Sciatic nerve (tissue), 2 donors: ENCODE measurements at places on chromosomes 16 and 17.

GRCh38 chr16:79069121-79069520, 531.4 kb downstream of the MAF start:
- DNase-seq, result no peak

DNA sequence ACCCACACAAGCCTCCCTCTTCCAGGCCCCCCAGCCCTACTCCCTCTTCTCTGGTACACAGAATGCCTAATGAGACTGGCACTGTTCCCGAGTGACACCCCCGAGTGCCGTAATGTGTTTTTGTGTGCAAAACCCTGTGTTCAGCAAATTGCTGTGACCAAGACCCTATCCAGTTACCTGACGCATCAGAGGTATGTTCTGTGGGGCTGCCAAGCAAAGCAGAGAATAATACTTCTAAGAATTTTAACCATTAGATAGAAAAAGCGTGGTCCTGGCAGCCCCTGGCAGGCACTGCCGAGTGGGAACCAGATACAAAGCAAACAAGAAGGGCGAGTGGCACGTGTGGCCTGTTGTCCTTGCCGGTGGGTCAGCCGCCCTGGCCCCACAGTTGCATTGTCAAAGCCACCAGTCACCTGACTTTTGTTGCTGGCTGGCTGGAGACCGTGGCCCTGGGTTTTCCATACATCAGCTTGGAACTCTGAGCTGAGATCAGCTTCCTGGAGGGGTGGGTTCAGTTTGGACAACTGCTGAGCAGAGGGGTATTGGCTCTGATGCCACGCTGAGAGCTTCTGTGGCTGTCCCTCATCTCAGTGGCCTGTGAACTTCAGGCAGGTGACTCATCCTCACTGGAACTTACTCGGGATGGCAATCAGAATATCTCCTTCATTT, 69.1 kb upstream of the BRD7 start:
- no peak for DNase-seq

DNA sequence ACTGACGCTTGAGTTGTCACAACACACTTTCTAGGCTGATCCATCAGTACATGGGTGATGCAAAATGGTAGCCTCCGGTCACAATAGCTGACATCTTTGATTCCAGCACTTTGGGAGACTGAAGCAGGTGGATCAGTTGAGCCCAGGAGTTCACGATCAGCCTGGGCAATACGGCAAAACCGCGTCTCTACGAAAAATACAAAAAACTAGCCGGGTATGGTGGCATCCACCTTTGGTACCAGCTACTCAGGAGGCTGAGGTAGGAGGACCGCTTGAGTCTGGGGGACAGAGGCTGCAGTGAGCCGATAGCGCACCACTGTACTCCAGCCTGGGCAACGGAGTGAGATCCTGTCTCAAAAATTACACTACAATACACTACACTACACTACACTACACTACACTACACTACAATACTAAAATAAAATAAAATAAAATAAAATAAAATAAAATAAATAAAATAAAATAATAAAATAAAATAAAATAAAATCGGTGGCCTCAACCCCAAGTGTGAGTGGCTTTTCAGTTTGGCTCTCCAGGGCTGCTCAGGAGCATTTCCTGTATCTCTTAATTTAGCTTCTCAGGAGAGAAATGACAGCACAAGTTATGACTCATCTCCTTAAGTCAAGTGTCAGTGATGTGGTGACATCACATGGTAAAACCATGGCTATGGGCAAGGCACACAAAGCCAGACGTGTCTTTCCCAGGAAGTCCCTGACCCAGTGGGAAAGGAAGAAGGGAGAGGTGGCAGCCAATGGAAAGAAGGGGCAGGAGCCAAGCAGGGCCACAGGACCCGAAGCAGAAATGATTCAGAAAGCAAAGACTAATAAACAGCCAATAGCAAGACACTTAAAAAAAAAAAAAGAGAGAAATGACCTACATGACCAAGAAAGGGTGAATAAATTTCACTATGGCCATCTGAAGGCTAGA, 75.3 kb upstream of the TBC1D3K start:
- no peak for DNase-seq

DNA sequence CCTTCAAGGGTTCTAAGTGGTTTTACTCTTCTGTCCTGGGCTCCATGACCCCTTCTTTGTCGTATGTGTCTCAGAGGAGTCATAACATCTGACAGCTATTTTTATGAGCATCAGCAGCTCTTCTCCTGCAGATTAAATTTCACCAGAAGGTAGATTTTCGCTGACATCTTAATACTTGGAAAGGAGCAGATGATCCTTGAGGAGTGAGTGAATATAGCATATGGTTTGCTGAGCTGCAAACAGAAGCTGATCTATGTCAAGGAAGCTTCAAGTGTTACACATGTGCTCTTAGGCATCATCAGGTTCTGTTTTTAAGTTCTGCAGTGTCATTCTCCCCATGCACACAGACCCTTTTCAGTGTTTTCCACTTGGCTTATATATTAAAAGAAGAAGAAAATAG, 49.2 kb upstream of the MYH2 start:
- no peak for DNase-seq

DNA sequence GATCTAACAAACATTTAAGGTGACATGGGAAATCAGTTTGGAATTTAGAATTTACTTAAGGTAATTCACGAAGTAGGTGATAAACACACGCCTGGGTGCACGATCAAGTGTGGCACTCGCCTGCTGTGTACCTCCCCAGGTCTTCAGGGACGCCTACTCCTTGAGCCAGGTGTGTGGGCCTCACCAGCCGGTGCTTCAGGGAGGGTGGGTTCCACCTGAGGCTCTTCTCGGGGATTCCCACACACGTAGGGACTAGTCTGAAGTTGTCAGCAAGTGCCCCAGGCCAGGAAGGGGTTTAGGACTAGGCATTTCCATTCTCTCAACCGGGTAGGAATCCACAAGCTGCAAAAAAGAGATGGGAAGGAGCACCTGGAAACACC, 9.8 kb upstream of the NAT9 start:
- DNase-seq, result no peak

DNA sequence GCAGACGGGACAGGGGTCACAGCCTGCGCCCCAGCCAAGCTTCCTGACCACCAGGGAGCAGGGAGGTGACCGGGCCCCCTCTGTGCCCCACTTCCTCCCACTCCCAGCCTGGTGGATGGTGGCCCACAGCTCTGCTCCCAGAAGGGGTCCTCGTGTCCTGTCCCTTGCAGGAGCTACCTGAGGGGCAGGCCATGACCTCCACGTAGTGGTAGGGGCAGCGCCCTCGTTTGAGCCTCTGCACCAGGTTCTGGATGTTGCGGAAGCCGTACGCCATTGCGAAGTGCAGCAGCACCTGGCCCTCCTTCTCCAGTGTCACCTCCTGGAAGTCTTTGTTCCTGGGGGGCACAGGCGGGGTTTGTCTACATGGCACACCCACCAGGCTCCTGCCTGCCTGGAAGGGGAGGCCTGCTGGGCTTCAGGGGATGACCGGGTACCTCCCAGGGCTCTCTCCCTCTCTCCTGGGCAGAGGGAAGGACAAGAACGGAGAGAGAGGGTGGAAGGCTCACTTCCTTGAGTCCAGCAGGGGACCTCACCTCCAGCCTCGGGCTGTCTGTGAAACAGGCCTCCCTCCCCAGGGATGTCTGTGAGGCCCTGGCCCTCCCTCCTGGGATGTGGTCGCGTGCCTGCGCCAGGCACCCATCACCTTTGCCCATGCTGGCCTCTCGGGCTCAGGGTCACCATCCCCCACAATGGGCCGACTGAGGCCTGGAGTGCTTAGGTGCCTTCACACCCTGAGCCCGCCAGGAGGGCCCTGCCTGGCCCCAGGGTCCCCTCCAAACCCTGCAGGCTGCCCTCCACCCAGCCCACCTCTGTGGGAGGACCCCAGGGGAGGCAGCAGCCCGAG, 4.0 kb downstream of the HAGHL start:
- DNase-seq, result peak; percentile 55
